8988T (cell line): ENCODE measurements at places on chromosomes 3 and 15.

- no peak for DNase-seq
Observed at GRCh38 chr15:69852482-69852881, 245.2 kb downstream of the TLE3 start.

DNA sequence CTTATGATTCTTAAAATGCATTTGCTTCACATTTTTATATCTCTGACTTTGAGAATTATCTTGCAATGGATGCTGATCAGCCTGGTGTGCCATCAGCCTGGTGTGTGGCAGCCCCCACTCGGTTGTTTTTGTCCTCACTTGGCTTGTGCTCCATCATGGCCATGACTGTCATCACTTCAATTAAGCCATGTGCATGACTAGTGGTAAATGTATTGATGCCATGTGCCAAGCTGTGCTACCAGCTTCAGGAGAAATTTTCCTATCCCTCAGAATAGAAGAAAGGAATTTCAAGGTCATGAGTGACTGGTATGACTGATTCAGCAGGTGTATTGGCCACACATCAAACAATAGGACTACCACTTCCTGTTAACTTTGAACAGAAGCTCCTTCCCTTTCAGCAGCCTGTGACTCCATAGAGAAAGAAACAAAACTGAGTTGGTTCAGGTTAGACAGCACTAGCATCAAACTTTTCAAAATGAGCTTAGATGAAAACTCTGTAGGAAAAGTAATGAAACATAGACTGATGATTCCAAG, 251.7 kb downstream of the GRM7 start:
- DNase-seq = no peak

DNA sequence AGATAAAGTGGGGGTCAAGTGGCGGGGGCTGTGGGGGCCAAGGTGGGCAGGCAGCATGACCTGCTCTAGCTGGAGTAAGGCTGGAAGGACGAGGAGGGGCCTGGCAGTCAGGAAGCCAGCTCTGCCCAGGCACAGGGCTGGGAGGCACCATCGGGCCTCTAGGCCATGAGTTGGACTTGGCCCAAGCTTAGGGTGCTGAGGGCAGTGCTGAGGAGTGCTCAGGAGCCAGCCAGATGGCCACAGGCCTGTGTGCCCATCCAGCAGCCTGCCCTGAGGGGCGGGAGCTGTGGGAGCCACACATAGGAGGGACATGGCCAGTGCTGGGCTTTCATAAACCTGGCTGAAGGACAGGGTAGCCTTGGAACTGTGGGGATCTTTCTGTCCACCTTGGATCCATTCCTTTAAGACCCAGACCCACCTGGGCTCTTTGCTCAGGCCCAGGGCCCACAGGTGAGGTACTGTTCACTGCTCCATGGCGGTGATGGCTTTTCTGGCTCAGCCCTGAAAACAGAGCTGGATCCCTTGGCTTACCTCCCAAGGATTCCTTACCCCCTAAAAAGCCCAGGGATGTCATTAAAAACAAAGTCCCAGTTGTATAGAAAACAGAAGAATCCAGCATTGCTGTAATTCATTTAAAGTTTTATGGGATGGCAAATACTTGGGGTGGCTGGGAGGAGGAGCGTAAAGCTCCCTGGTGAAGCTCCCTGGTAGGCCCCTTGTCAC, 137.0 kb downstream of the DNAJB8 start:
- DNase-seq = no peak

GRCh38 chr3:189622629-189623028, 8.6 kb upstream of the TP63 start:
- no peak for DNase-seq

DNA sequence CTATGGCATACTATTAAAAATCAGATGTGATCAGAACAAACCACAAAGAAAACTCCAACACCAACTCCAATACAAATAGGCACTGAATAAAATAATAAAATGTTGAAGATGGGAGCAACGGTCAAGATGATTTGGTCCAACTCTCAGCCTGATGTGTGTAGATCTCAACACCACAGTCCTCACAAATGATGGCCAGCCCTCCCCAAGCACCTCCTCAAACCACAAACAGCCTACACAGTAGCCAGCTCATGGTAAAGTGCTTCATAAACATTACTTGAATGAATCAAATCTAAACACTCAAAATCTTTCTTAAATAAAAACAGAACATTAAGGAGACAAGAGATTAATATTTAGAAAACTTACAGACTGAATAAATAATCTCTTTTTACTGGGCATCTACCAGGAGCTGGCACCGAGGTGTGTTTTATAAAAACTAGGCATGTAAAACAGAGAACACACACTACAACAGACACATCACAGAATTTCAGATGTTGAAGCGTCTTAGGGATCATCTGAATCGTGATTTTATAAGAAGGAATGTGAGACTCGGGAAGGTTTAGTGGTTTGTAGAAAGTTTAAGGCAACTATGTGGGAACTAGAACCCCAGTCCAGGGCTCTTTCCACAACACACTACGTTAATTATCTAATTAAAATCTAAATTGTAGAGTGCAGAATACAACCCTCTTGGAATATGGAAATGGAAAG, 102.4 kb downstream of the MYLK start:
- DNase-seq = no peak

DNA sequence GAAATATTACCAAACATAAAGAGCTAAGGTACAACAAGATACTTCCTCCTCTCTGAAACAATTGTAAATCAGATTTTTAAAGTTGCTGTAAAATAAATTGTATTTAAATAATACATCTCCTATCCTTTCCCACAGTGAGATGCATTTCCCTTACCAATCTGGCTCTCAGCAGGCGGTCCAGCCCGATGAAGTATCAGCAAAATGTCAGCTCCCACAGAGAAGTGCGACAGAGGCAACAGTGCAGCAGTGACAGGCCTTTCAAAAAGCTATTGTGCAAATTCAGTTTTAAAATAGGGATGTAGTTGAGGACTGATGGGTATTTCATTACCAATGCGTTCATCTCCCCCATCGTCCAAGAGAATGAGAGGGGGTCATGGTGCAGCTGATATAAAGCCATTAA, 733.2 kb upstream of the GOLIM4 start:
- DNase-seq = no peak

DNA sequence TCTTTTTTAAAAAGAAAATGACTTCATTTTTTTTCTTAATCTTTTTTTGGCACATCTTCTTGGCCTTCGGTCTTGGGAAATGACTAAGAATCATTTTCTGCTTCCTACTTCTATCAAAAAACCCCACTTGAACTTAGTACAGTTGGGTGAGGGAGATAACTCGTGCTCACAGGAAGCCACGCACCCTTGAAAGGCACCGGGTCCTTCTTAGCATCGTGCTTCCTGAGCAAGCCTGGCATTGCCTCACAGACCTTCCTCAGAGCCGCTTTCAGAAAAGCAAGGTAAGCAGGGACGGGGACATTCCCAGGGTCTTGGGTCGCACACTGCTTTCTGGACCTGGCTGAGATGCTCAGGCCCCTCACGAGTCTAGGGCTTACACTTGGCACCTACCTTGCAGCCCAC, at the start of gene CCR4:
CCR4 (plus strand) TSS at position 235 of the 402 bp plus-strand sequence. CDS start 1,779 bp downstream, outside the sequence.
- DNase-seq = no peak

DNA sequence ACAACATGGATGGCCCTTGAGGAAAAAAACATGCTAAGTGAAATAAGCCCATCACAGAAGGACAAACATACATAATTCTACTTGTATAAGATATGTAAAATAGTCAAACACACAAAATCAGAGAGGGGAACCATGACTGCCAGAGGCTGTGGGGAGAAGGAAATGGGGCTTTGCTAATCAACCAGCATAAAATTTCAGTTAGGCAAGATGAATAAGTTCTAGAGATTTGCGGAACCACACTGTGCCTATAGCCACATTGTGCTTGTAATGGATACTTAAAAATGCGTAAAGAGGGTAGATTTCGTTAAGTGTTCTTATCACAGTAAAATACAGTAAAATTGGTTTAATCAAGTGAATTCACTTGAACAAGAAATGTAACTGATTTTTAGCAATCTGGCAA, 33.7 kb upstream of the SPTBN5 start:
- DNase-seq = no peak

GRCh38 chr3:101146946-101147345, 153.7 kb upstream of the ABI3BP start:
- no peak for DNase-seq

- DNase-seq = no peak
Observed at GRCh38 chr3:28502397-28502937, 153.8 kb upstream of the AZI2 start.

DNA sequence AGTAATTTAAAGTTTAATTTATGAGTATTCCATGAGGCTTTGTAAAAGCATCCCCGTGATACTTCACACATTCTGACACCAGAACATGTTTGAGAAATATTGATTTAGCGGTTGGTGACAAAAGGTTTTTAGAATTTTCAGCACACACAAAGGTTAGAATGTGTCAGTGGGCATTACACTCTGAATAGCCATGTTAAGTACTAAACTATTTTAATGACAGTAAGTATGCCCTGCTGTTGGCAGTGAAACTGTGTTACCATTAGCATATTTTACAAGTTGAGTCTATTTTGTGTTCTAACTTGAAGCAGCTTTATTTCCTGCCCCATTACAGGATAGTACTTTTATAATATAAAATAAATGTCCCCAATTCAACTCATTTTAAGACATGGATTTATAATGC, 66.5 kb downstream of the ADAMTSL3 start:
- DNase-seq = no peak

DNA sequence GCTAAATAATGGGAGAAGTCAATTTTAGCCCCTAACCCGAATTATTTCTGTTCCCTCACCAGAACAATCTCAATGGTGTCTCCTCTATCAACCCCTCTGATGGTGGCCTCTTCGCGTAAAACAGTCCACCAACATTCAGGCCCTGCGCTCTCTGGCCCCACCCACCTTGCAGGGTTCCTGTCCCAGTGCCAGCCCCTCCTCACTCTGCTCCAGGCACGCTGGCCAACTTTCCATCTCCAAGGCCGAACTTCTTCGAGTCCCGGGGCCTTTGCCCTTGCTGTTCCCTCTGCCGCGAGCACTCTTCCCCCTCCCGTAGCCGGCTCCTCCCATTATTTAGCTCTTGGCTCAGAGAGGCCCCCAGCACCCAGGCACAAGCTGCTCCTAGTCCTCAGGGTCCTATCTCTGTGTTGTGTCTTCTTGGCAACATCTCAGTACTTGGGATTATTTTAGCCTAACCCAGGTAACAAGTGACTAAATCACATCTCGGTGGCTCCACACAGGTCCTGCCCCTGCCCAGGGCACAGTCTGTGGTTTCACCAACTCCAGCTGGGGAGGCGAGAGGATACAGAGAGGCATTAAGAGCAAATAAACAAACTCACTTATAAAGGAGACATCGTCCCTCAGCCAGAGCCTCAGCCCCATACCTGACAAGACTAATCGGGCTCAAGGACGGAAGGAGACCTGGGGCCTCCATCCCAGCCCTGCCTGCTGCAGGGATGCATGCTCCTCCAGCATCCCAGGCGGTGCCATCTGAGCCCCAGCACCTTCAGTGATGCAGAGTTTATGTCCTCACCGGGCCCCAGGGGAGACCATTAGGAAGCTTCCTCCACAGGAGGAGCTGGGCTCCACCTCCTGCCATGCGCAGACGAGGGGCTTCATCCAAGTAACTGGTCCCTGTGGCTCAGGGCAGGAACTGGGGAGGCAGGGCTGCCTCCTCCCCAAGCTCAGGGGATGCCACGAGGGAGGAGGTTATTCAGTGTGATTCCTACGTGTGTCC, 19.7 kb upstream of the IQSEC1 start:
- DNase-seq = no peak

DNA sequence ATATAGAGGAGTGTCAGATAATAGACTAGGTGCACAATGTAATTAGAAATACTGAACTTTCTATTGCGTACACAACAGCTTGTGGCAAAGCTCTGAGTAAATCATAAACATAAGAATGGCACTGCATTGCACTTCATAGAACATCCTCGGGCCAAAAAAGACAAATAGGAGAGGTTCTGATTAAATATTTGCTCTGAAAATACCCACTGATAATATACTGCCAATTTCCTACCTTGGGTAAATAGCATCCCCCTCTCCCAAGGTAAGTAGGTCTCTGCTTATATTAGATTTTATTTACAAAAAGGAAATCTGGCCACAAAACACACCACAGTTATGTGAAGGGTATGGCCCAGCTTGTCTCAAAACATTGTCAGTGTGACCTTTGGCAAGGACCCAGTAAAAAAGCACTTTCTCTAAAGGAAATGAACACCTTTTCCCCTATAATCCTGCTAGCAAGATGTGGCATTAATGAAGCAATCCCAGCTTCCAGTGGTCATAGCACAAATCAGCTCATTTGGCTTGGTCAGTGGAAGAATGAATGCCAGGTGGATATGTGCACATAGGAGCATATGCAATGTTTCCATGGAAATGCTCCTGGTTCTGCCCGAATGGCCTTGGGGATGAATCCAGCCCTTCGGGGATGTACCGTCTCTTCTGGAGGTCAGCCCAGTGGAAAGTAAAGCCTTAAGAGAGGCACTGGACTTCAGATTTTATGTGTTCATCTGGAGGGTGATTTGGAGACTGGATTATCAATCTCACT, 315.9 kb downstream of the LSAMP start:
- DNase-seq = no peak

- no peak for DNase-seq
Observed at GRCh38 chr3:55910543-55910942, 423.4 kb upstream of the WNT5A start.

DNA sequence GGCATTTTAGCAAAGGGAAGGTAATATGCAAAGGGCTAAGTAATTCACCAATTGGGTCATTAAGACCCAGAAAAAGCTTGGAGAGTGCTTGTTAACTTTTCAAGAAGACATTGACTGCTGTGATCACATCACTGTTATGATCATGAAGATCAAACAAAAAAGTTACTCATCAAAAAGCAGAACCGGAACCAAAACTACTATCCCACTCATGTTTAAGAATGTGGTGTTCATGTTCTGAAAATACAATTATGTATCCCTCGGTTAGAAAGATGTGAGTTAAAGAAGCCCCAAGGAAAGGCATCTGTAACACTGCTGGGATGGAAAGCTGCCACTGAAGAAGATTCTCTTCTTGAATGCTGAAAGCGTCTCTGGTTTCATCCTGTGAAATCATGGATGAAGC, 32.6 kb downstream of the BBX start:
- DNase-seq = no peak

GRCh38 chr15:38562278-38562677, 2.3 kb downstream of the RASGRP1 start:
- DNase-seq = no peak

GRCh38 chr15:67805008-67805665, 20.2 kb upstream of the SKOR1 start:
- no peak for DNase-seq

GRCh38 chr3:130686833-130687232, 59.8 kb downstream of the PIK3R4 start:
- no peak for DNase-seq

- DNase-seq = no peak
Observed at GRCh38 chr3:46468753-46469600, 4.3 kb upstream of the LTF start.

GRCh38 chr3:4498446-4498845, 5.3 kb downstream of the ITPR1 start:
- DNase-seq = no peak

DNA sequence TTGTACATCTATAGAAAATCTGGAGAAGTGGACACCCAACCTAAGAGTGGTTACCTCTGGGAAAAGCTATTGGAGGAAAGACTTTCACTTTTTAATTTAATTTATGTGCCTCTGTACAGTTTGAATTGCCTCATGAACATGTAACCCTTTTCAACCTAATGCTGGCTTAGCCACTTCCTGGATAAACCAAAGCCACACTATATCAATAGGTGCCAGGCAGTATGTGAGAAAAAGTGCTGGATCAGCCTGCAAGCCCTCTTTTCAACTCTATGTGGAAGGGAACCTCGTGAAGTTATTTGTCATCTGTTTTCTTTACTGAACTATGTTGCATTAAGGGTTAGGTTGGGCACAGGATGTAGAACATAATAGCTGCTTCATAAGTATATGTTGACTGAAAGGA, 9.3 kb upstream of the TOPAZ1 start:
- DNase-seq = no peak
